Fibroblast of upper back skin (primary cell): ENCODE measurements at places on chromosomes 4 and X.

- no peak for DNase-seq
Measured at GRCh38 chrX:16140448-16140847, 17.1 kb downstream of the GRPR start.

- no peak for DNase-seq
Measured at GRCh38 chrX:114985967-114986592, 31.3 kb downstream of the IL13RA2 start.

- no peak for DNase-seq
Measured at GRCh38 chrX:38311743-38312142, 15.6 kb downstream of the RPGR start.

GRCh38 chrX:70132224-70132623 is 1.0 kb upstream of the IGBP1 start:
- no peak for DNase-seq

DNA sequence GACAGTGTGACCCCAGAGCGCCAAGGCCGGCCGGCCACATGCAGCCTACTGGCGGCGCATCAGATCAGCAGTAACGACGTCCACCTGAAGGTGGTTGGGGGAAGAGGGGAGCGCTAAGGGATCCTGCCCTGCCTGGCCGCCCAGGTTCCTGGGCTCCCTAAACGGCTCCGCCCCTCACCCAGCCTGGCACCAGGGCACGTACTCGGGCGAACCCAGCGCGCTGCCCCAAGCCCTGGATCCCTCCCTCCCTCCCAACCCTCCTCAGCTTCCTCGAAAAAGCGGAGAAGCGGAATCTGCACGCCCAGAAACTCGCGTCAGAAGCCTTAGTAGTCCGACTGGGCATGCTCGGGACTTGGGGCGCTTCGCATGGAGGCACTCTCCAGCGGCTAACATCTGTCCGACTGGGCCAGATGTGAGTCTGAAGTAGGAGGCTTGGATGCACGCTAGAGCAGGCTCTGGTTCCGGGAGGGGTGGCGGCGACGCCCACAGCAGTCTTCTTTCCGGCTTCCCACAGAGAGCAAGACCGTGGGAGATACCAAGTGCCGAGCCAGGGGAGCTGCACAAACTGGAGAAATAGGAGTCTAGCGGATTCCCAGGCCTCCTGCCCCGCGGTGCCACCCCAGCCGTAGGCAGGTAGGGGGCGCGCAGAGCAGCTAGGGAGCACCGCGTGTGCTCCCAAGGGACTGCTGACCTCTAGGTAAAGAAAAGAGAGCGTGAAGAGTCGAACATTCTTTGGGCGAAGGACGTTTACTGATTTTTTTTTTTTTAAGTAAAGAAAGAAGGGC is 114.3 kb upstream of the TEX13C start:
- peak; percentile 39 for DNase-seq

- DNase-seq, result no peak
Measured at GRCh38 chrX:125108921-125109320, 210.8 kb upstream of the TEX13C start.

- DNase-seq, result no peak
Measured at GRCh38 chr4:8130346-8131066, 28.1 kb downstream of the ABLIM2 start.

GRCh38 chr4:125020089-125021034 is 294.4 kb upstream of the FAT4 start:
- DNase-seq, result no peak

DNA sequence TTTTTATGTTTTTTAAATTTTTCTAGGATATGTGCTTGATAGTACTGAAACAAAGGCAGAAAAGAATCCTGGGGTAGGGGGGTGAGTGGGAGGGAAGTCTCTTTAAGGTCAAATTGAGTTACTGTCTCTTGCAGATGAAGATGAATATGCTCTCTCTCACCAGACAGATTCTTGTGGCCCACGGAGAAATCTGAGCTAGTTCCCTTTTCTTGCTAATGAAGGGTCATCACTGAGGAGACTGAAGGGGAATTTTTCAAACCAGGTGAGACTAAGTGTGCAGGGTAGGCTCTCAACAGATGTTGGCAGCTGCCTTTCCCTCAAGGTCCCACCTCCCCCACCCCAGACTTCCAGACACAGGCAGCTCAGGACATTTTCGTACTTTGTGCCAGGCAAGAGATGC is 21.5 kb downstream of the FAM9C start:
- DNase-seq, result no peak

DNA sequence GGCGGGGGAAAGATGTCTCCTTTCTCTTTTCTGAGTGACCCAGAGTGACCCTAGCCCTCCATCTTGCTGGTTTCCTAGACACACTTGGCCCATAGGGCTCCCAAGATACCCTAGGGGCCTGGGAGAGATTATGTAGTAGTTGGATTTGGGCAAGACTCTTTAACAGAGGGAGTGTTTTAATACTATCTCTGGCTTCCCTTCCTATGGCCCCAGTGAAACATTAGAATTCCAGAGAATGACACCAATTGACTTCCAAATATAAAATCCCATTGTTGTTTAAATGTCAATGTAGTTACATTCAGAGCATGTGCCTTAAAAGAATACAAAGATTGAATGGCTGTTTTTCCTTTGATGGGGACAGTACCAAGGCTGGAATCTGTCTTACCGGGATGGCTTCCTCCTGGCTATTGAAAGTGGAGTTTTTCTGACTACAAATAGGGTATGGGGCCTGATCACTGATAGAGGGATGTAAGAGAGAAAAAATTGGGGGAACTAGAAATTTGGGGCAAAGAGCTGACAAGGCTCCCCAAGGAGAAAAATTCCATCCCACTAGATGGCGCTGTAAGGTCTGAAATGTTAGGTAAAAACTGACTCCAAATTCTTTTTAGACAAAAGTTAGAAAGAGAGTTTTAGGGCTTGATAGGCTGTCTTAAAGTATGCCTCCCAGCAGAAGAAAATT is 10.7 kb downstream of the TENT5D start:
- no peak for DNase-seq

DNA sequence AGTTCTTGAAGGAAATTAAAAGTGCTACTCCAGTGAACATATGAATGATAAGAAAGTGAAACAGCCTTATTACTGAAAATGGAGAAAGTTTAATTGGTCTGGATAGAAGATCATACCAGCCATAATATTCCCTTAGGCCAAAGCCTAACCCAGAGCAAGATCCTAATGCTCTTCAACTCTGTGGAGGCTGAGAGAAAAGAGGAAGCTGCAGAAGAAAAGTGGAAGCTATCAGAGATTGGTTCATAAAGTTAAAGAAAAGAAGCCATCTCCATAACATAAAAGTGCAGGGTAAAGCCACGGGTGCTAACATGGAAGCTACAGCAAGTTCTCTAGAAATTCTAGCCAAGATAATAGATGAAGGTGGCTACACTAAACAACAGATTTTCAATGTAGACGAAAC is 85.5 kb upstream of the ATOH1 start:
- no peak for DNase-seq

DNA sequence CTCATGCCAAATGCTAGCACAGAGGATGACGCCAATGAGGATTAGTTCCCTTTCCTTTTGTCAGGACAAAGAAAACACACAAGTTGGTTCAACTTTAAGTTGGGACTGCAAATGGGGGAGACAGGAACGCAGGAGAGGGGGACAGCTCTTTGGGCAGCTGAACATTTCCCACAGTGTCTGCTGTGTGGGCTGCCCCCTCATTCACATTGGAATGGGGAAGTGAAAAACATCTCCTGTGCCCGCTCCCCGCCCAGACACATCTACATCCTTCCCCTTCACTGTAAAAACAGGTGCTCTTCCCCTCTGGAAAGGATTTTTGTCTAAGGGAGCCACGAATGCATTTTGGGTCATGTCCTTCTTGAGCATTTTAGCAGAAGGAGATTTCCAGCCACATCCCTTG is 44.5 kb upstream of the TBC1D9 start:
- DNase-seq, result no peak

GRCh38 chr4:40837094-40837870 is 87.5 kb downstream of the NSUN7 start:
- DNase-seq, result no peak

DNA sequence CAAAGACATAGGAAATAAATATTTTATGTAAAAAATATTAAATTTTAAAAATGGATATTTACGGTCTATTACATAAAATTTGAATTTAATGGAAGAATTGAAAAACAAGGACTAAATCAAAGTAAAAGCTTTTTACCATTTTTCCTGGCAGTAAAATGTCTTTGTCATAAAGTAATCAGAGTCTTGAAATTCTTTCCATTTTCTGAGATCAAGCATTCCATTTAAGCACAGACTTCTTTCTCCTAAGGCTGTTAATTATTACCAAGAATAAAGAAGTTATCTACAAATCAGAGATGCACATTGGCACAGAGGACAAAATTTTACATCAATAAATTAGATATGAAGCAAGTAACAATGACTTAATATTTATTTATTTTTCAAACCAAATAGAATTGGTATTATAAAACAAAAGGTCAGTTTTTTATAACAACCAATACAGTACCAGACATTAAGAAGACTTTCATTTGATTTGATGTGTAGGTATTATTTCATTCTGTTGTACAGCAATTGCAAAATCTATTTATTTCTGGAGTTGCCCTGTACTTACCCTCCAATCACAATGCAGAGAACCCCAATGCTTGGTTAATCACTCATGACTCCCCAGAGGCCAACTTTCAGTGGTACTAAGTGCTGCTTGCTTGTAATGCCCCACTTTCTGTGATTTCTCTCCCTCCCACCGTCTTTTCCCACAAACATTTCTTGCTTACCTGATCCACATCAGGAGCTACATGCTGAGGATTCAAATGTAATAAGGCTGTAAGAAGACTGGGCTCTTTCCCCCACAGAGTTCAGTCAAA is 254.6 kb downstream of the GASK1B start:
- no peak for DNase-seq

GRCh38 chr4:146310319-146311021 is 96.1 kb downstream of the REELD1 start:
- DNase-seq, result no peak

- DNase-seq, result no peak
Measured at GRCh38 chr4:42172921-42173320, 20.5 kb upstream of the BEND4 start.

DNA sequence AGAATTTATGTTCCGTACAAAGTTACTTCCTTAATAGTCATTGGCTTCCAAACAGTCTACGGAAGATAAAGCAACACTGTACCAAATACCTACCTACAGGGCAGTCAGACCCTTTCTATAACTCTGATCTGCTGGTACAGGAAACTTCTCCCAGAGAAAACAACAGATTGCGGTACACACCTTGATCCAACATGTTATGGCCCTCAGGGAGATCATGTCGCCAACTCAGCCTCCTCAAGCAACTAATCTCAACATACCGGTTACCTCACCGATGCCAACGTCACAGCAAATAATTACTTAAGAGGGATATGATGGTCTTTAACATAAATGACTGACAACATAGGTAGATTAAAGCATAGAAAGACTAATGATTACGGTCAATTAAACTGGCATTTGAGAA is 70.4 kb downstream of the RFC1 start:
- DNase-seq, result no peak

DNA sequence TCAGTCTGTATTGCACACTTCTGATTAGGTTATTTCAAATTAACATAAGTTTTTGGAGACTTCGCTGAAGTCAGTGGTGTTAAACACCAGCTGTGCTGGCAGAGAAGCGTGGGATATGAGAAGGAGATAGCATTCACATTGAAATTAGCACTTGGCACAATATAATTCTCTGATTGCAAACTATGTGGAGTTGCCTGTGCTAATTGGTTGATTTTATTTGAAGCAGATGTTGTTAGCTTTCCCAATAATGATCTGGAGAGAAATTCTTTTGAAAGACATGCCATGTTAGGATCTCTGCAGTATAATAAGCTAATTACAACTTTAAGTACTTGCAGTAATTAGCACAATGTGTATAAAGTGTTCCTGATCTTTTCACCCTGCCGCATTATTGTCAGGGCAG is 367.4 kb upstream of the ARX start:
- no peak for DNase-seq

- no peak for DNase-seq
Measured at GRCh38 chr4:114193624-114194399, 214.4 kb upstream of the ARSJ start.

DNA sequence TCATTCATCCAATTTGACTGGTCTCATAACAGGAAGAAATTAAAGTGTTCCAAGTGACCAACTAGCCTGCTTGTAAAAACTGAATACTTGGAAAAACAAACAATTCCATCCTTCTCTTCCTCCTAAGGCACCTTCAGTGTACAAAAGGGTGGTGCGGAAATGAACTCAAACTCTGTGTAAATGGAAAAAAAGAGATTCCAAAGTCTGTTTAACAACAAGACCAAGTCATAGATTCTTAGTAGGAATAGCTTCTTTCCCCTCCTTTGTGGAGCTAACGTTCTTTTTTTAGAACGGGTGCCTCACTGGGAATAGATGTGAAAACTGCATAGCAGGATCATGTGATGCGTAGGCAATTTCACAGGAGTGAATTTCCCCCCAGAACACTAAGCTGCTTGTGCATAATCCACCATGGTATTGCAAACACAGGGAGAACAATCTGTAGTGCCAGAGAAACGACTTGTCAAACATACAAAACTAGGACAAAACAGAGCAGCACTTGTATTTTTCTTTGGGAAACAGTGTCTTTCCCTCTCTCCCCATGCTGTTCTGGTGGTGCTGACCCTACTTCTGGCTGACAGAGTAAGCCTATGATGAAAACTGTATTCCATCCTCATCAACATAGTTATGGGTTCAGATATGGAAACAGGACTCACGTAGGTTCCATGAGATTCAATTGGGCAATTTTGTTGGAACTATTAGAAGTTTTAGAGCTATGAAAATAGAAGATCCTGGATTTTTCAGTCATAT is 13.2 kb upstream of the SOD3 start:
- no peak for DNase-seq

GRCh38 chr4:176744091-176744490 is 48.6 kb downstream of the VEGFC start:
- no peak for DNase-seq

- peak; percentile 52 for DNase-seq
Measured at GRCh38 chrX:1657367-1658070, 42.7 kb downstream of the ASMT start.

DNA sequence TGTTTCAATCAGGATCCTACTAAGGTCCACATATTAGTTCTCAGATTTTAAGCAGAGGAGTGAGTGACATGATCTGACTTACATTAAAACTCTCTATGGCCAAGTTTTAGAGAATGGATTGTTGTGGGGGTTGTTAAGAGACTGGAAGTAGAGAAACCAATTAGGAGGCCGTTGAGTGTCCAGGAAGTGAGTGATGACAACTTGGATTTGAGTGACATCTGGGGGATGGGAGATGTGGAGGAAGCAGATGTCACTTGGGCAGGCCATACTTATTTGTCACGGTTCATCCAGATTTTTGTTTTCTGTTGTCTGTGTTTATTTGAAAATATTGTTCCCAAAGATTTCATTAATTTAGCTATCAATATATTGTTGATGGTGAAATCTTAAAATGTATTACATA is 28.3 kb downstream of the ADD1 start:
- DNase-seq, result no peak
